ENCODE measurements at places on chromosomes 4 and X.

DNA sequence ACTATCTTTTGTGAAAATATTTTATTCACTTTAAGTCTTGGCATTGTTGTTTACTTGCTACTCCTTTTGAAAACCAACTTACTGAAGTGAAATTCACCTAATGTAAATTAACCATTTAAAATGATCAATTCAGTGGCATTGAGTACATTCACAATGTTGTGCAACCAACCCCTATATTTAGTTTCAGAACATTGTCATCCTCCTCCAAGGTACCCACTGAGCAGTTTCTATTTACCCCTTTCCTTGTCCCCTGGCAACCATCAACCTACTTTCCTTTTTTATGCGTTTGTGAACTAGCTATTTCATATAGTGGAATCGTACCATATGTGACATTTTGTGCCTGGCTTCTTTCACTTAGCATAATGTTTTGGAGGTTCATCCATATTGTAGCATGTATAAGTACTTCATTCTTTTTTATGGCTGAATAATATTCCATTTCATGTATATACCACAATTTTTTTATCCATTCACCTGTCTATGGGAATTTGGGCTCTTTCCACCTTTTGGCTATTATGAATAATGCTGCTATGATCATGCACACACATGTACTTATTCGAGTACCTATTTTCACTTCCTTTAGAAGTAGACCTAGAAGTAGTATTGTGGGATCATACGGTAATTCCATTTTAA is 85.0 kb downstream of the WWC2 start:
- no peak for DNase-seq

- no peak for DNase-seq
These were observed 183.7 kb downstream of the NR3C2 start for GRCh38 chr4:148258535-148258934.

GRCh38 chr4:8325291-8325973 is 55.9 kb downstream of the HTRA3 start:
- no peak for DNase-seq

GRCh38 chrX:19758539-19758938 is 128.9 kb downstream of the SH3KBP1 start:
- no peak for DNase-seq

GRCh38 chrX:48713847-48714246 is 17.3 kb downstream of the SUV39H1 start:
- DNase-seq, result peak; percentile 82

GRCh38 chr4:21645776-21646175 is 302.8 kb downstream of the KCNIP4 start:
- no peak for DNase-seq

- no peak for DNase-seq
These were observed 104.5 kb upstream of the MAOA start for GRCh38 chrX:43551590-43551989.

DNA sequence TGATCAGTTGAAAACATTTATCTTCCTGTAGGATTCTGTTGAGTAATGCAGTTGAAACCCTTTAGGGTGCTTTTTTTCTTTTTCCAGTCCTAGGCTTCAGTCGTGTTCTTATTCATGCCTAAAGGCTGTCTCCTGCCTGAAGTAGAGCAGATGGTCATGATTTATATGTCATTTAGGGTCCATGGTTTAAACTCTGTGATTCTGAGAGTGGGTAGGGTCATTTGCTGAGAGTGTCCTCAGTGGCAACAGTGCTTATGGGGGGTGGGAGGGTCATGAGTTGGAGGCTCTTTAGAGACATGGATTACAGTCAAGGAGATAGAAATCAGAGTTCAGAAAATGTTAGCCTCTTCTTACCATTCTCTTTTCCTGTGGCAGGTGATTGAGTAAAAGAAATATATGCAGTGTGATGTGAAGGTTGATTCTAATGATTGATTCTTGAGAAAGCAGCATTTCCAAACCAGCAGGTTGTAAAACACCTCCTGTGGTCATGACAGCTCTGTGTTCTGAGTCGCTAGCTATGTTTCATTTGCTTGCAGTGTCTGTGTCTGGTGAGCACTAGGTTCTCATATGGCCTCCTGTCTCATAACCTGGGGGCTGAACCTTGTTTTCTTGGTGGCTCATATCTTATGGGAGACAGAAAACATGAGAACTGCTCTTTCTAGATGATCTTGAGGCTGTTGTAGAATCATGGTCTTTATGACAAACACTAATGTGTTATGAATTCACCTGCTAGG is 60.4 kb downstream of the JADE1 start:
- no peak for DNase-seq

- DNase-seq, result no peak
These were observed 117.3 kb upstream of the NOCT start for GRCh38 chr4:138898282-138898681.

- DNase-seq, result no peak
These were observed 135.9 kb downstream of the SH3BGRL start for GRCh38 chrX:81337805-81338204.

GRCh38 chr4:108426493-108426892 is 193.9 kb upstream of the RPL34 start:
- DNase-seq, result no peak

- DNase-seq, result no peak
These were observed 350.6 kb downstream of the CHIC1 start for GRCh38 chrX:73913580-73913979.

DNA sequence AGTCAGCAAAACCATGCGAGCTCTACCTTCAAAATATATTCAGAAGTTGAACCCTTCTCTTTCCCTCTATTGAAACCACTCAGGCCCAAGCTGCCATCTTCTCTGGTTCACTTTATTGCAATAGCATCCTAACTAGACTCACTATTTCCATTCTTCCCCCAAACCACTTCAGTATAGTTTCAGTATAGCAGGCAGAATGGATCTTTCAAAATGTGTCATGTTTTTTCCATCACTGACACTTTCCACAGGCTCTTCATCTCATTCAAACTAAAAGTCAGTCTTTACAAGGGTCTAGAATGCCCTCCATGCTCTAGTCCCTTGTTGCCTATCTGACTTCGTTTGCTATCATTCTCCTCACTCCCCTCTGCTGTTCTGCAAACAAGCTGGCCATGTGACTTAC is 274.4 kb downstream of the IDS start:
- no peak for DNase-seq

DNA sequence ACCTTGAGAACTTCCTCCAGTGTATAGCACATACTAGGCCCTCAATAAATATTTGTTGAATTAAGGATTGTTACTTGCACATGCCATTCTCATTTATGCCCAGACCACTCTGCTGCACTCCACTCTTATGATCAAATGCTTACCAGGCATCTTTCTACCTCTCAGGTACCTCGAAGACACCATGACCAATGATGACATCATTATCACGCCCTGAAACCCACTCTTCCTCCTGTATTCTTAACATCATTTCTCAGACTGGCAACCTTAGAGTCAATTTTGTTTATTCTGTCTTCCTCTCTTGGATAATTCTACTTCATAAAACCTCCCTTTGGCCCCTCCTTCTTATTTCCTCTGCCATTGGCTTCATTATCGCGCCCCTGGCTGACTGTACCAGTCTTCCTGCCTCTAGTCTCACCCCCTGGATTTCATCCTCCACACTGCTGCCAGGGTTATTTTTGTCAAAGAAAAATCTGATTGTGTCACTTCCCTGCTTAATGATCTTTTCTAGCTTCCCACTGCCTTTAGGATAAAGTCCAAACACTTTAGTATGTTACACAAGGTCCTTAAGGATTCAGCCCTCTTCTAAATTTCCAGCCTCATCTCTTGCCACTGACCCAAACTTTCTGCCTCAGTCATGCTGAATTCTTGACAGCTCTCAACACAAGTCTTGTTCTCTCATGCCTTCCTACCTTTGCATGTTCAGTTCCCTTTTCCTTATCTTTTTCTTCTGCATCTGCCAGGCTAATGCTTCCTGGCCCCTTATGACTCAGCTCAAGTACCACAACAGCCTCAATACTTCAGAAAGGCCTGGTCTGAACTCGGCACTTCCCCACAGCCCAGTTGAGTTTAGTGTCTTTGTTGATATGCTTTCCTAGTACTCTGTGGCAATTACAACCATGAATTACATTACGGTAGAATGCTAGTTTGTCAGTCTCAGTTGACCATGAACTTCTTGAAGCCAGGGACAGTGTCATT is 45.8 kb downstream of the HDAC8 start:
- no peak for DNase-seq

DNA sequence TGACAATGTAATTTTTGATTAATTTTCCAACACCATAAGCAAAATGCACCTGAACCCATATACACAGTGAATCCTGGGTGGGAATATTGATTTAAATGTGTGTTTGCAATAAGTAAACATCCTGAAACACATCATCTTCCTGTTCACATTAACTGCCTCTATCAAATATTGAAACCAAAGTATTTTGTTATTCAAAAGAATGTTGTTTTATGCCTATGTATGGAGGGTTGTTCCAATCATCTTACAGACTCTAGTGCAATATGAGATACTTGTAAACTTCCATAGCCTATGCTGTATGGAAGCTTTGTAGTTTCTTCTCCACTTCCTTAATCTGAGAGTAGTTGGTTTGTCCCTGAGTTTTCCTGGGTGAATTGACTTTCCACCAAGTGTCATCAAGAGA is 105.4 kb upstream of the SLC7A11 start:
- DNase-seq, result no peak

DNA sequence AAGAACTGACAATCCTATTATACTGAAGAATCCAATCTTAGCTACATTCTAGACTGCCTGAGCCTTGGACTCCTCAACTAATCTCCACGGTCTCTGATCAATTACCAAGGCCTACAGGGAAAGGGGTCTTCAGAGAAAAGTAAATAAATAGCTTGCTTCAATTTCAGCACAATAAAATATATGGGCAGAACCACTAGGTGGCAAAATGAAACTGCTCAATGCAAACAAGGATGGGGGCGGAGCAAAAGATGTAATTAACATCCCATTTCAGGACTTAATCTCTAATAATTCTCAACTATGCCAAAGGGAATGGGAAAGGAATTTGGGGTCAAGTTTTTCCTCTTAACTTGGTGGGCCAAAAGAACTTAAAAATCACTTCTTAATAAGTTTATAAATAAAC is 78.4 kb upstream of the MAP3K15 start:
- DNase-seq, result peak; percentile 16

DNA sequence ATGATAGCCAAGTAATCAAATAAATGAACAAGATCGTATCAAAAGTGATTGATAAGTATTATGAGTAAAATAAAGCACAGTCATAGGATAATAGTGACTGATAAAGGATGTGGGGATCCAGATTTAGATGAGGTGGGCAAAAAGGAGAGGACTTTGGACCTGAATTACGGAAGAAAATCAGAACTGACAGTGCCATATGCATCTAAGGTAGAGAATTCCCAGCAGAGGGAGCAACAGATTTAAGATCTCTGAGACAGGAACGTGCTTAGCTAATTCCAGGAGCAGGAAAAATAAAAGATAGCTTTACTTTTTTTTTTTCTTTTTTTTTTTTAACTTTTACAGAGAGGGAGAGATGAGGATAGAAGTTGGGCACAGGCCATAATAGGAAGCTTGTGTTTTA is 189.9 kb downstream of the NWD2 start:
- no peak for DNase-seq

GRCh38 chr4:123741906-123742305 is 345.3 kb downstream of the SPRY1 start:
- DNase-seq, result no peak

GRCh38 chr4:80201252-80202151 is 4.2 kb downstream of the PRDM8 start:
- DNase-seq, result peak; percentile 75

DNA sequence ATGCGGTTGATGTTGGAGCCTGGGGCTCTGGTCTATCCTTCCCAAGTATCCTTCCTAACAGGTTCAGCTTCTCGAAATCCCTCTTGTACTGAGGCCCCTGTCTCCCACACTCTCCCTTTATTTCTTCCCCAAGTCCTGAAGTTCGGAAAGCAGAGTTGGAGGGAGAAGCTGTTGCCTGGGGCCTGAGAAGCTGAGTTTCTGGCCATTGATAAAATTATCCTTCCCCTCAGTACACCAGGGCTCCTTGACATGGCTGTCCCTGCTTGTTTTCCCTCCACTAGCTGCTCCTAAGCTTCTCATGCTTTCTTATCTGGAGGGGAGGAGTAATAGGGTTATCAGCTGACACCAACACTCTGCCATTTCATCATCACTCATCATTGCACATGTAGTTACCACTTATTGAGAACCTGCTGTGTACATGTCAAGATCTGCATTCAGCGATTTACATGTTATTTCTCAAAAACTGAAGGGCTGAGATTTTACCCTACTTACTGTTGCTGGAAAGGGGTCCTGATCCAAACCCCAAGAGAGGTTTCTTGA is 58.0 kb downstream of the FUNDC1 start:
- no peak for DNase-seq

DNA sequence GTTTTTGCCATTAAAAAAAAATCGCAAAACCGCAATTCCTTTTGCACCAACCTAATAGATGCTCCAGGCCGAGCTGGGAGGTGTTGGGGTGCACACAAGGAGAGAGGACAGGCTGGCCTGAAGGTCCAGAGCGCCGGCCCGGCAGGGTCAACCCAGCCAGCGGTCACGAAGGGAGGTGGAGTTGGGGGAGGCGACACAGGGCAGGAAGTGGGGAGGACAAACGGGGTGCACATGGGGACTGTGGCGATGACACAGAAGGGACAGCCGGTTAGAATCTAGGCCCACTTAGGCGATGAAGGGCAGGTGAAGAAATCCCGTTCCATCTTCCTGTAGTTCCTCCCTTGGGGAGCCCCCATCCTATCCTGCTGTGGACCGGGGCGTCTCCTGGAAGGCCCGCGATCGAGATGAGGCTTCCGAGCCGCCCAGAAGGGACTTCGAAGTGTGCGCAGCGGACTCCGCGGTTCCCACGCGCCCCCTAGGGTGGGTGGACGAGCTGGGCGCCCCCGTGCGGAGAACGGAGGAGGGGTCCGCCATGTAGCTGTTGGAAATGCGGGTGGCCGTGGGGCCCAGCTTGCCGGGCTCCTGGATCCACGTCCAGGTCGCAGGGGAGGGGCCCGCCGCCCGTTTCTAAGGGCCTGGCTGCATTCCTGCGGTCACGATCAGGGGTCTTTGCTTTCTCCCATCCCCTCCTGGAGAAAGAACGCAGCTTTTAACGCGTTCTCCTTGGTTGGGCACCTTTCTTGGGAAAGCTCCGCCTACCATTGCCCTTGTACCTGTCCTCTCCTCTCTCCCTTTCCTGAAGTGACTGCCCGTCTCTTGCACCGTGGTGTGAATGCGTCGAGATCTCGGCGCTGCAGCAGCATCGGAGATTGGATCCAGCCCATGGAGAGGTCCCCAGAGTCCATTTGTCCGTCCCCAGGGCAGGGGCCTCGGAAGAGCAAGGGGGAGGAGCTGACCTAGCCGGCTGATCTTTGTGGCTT is 17.0 kb upstream of the HPF1 start:
- DNase-seq, result no peak

DNA sequence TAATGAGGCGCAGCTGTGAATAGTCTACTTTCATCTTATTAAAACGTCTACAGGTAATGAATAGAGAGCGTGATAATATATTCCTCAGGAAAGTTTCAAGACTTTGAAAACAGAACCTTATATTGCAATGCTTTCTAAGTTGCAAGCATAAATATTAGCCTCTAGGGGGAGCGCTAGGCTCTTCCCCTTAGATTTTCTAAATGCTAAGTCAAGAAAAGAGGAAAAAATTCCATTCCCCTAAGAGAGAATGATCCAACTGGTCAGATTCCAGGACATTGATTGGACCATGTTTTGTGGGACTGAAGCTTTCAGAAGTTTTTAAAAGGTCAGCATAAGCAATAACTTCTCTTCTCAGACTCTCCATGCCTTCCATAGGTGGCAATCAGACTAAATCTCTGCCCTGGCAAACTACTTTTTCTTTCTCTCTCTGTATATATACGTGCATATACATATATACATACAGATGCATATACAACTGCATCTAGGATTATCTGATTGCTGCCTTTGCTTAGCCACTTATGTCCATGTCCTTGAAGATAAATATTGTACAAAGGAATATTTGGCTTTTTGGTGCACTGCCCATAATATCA is 492.9 kb downstream of the INPP4B start:
- no peak for DNase-seq

All from T-helper 2 cell (primary cell).